ACHN (cell line): ENCODE measurements at places on chromosomes 12 and 14.

- DNase-seq, result peak; percentile 95
These were observed 11.6 kb upstream of the GXYLT1 start for GRCh38 chr12:42156232-42156631.

- DNase-seq, result no peak
These were observed 1.5 kb upstream of the ZBTB42 start for GRCh38 chr14:104799244-104800014.

DNA sequence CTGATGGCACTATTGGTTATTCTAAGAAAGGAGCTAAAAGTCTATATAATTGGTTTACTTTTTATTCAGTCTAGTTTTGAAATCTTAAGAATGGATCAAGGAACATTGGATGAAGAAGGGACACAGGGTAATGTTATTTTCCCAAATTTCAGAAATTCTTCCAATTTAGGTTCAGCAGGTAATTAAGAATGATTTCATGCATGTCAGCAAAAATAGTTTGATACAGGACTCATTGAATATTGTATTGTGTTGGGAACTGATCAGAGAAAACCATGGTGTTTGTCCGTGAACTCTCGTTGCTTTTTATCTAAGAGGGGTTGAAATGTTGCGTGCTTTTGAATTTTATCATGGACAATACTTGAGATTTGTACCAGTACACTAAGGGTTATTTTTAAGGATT lies 58.6 kb downstream of the PDE3A start:
- no peak for DNase-seq

DNA sequence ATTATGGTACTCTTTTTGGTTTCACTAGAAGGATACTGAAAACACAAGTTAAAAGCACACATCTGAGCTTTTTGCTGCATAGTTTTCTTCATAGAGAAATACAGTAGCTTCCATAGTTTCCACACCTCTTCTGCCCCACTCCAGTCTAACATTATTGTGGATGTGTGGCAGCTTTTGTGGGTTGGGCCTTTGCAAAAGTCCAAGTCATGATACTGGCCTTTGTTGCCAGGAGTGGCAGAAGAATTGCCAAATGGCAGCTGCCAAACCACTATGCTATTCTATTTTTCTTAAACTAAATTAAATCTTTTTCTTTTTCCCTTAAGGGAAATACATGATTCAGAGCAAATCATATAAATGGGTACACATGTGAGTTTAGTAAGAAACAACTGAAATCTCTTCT lies 114.8 kb downstream of the PLEKHA5 start:
- DNase-seq, result no peak

DNA sequence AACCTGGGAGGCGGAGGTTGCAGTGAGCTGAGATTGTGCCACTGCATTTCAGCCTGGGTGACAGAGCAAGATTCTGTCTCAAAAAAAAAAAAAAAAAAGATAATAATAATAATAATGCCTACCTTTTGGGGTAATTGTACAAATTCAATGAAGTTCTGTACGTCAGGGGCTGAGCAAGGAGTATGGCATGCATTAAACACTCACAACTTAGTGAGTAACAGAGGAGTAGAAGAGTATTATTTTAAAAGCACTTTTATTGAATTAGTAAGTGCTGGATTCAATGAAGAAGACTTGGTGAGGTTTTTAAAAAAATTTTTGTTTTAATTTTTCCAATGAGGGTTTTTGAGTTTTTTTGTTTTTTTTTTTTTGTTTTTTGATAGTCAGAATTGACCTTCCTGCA lies 783.6 kb upstream of the TBX3 start:
- DNase-seq, result no peak

- peak; percentile 32 for DNase-seq
These were observed 527 bp downstream of the CAMKK2 start for GRCh38 chr12:121295746-121296617.

DNA sequence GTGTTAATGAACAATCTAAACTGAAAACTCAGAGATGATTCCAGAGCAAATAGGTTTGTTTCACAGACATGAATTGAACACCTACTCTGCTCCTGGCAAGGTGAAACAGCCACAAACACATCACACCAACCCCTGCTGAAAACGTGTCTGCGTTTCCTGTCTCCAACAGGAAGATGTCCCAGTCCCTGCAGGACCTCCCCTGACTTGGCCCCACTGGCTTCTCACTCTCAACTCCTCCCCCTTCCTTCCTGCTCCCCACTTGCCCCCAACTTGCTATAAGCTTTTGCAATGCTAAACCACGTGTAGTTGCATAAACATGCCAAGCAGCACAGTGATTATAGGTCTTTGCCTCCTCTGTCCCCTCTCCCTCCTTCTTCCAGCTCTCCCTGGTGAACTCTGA lies 567.6 kb downstream of the BCL11B start:
- DNase-seq, result no peak

DNA sequence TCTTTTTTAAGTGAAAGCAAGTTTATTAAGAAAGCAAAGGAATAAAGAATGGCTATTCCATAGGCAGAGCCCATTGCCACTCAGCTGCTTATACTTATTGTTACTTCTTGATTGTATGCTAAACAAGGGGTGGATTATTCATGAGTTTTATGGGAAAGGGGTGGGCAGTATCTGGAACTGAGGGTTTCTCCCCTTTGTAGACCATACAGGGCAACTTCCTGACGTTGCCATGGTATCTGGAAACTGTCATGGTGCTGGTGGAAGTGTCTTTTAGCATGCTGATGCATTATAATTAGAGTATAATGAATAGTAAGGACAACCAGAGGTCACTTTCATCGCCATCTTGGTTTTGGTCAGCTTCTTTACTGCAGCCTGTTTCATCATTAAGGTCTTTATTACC lies 66.3 kb upstream of the AMN start:
- DNase-seq, result no peak

DNA sequence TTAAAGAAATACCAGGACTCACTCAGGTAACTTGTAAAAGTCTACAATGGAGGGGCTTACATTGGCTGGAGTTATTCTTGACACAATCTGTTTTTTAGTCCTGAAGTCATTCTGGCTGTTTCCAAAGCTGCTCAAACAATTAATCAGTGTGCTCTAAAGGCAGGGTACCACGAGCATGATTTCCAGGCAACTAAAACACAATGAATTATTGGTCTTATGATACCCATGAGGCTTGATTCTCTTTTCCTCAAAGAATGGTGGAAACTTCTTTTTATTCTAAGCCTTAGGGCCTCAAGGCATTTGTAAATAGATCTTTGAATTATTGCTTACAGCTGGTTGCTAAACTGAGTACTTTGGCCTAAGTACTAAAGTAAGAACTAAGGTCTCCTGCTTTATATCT lies 199.8 kb upstream of the PDZRN4 start:
- DNase-seq, result no peak

- no peak for DNase-seq
These were observed 28.3 kb downstream of the NPC2 start for GRCh38 chr14:74464785-74465184.

- DNase-seq, result no peak
These were observed 90.1 kb upstream of the CPSF6 start for GRCh38 chr12:69149270-69149669.

DNA sequence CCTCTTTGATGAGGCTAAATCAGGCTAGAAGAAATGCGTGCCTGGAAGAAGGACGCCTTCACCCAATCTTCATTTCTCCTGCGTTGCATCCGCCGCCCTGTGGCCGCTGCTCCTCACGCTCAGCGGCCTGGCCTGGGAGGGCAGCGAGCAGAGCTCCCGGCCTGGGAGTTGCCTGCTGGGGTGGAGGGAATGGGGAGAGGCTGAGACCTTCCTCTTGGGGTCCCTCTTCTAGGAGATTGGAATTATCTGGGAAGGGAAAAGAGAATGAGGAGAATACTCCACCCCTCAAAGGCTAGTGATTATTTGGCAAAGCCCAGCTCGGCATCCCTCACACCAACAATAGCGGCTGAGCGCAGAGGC lies 2.4 kb upstream of the HOXC12 start:
- DNase-seq, result no peak

DNA sequence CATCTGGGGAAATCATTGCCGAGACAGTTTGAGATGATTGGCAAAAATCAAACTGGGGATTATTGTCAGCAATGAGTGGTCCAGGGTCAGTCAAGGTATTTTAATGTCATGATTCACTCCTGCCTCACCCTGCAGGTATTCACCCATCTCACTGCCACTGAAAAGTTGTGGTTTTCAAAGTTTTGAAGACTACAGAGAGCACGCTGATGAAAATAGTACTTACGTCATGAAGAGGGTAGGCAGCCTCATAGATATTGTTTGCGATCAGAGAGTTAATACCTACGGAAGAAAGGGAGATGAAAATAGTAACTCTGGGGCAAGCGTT lies 138.0 kb downstream of the ANO2 start:
- peak; percentile 100 for DNase-seq

DNA sequence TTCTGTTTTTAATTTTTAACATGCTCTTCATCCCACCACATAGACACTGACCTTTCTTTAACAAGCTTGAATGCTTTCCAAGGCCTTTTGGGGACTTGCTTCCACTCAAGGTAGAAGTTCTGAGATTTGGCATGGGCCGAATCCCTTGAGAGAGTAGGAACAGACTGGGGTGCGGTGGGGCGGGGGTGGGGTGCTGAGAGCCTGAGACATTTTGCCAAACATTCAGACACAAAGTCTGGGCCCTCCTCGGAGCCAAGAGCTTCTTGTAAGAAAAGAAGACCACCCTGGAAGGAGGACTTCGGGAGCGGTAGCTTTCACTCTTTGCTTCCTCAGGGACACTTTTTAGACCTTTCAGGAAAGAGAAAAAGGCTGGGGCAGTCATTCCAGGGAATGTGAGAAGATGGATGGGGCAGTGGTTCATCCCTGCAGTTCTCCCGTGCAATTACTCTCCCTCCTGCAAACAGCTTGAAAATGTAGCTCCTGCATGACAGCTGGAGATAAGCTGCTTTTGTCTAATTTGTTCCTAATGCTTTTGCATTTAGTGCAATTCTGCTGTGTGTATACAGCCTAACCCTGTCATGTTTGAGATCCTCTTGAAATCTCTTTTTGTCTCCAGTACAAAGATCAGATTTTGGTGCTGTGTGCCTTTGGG lies 16.3 kb upstream of the MYO1H start:
- no peak for DNase-seq

DNA sequence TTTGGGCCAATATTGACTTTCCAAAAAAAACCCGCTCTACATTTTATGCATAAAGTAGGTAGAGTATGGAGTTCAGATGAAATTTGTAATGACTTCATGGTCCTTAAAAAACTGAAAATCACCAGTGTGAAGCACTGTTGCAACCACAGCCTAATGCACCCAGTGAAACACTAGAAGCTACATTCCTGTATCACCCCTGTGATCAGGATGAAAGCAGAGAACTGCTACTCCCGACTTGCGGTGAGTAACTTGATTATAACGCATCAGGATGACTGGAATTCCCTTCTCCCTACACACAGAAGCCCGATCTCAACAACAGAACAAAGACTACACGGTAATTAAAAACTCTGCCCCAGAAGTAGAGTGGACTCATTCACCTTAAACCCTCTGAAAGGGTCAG lies 33.8 kb downstream of the SPTB start:
- DNase-seq, result no peak

- DNase-seq, result no peak
These were observed 104.0 kb downstream of the VRK1 start for GRCh38 chr14:96901227-96901626.

GRCh38 chr14:22515929-22516328 lies 73.1 kb downstream of the DAD1 start:
- no peak for DNase-seq

DNA sequence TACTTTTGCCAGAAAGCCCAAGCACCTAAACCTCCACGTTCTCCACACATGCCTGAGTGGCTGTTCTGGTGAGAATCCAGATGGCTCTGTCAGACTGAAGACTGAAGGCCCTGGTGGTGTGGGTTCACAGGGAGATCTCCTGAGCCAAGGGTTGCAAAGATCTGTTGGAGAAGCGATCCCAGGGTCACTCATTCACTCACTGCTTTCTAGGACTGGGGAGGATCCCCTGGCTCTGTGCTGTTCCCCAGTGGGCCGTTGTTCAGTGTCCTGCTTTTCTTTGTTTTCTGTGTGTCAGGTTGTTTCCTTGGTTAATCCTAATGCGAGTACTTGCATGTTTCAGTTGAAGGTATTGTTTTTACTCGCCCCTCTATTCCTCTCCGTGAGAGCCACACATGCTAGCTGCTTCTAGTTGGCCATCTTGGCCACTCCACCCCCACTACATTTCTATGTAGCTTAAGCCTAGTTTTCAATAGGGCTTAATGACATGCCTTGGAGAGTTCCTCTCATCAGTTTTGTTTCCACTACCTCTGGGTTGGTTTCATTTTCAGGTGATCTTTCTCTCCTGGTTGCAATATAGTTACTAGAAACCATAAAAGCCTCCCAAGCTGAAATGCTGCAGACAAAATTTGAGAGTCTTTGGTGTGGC lies 144.5 kb upstream of the SLC38A2 start:
- DNase-seq, result no peak

DNA sequence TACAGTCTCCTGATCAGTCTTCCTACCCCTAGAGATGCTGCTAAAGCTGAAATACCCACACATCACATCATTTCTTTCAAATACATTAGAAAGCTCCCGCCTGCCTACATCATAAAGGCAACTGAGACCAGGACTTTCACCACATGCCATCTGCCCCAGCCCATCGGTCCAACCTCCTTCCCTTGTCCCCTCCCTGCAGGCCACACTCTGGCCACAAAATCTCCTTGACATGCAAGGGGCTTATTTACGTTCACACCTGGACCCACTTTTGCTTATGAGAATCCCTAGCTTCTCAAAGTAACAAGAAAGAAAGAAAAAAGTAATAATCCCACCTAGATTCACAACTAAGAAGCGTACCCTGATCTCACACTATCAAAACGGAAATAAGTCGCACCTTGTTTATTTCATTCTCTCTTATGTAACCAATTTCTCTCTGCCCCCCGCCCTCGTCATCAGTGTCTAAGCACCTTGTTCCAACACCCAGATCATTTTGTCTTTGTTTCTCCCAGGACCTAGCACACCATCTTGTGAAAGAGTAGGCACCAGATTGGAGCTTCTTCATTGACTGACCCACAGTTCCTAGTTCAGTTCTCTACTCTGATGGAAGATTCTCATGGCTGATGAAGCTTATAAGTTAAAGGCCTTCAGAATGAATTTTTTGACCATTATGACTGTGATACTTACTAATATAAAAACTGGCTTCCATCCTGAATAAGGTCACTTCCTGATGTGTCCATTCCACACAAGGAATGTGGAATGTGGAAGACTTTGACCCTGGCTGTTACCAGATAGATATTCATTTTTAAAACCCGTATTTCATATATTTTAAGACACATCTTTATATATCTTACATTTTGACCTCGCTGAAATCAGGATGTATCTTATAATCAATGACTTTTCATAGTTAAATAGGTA lies 7.7 kb downstream of the WSB2 start:
- peak; percentile 43 for DNase-seq

DNA sequence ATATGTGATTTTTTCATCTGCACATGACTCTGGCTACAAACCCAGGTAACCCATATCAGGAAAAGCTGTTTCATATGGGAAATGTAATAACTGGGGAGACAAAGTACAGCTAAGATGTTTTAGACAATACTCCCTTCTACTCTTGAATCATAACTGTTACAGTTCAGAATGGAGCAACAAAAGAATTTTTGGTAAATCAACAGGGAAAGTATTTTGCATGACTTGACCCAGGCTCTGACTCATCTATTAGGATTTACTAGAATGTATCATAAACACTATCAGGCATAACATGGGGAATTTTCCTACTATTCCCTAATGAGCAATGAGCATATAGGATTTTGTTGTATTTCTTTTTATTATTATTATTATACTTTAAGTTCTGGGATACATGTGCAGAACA lies 553.0 kb downstream of the SLC16A7 start:
- DNase-seq, result peak; percentile 46

- no peak for DNase-seq
These were observed 137.3 kb downstream of the WIF1 start for GRCh38 chr12:64983771-64984278.

- no peak for DNase-seq
These were observed 43.2 kb downstream of the RTN1 start for GRCh38 chr14:59827401-59827800.
